ENCODE measurements at places on chromosomes 7 and 10.

DNA sequence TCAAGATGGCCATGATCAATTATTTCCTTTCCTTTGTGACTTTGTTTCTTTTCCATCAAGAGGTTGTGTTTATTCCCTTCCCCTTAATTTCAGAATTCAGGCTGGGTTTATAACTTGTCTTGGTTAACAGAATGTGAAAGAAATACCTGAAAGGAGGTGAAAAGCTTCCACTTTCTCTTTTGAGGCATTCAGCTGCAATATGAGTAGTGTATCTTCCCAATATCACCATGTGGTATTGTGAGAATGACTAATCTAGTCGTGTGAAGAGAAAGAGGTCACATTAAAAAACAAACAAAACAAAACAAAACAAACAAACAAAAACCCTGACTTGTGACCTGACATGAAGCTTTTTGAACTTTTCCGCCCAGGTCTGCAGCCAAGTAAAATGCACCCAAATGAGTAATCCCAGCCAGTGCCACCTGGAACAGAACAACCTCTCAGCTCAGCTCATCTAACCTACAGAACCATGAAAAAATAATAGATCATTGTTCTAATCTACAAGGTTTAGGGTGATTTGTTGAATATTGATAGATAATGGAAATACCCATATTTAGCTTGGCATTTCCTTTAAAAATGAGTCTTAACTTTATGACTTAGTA lies 70.8 kb upstream of the TEX47 start:
- no peak for DNase-seq

- no peak for DNase-seq
Measured at GRCh38 chr7:117025891-117026290, 72.6 kb downstream of the ST7 start.

GRCh38 chr10:125661941-125662515 lies 20.9 kb downstream of the TEX36 start:
- no peak for DNase-seq

DNA sequence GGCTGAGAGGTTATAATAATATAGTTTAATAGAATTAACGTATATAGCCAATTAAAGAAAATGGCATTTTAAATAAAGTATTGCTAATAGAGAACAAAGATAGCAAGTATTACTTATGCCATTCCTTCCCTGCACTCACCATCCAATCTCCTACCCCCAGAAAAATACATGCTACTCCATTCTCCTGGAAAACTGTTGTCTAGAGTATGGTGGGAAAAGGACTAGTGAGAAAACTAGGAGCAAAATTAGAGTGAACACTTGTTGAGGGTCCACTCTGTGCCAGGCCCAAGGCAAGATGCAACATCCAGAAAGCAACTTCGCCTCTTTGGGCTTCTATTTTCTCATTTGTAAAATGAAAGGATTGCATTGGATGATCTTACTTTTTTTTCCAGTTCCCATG lies 149.1 kb downstream of the CPED1 start:
- DNase-seq = no peak

GRCh38 chr7:75892634-75893272 lies 13.9 kb downstream of the RHBDD2 start:
- no peak for DNase-seq

DNA sequence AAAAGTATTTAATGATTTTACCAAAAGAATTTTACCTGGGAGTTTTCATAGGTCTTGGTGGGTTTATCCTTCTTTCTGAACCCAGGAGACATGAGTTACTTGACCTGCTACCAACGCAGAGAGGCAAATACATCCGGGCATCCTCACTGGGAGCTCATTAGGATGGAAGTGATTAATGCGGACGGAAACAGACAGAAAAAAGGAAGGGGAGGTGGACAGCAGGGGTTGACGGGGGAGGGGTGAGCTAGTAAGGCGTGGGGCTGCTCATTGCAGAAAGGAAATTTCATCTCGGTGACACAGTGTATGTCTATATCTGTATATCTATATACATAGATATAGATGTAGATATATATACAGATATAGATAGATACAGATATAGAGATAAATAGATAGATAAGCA lies 408.2 kb upstream of the ADARB2 start:
- DNase-seq = no peak

DNA sequence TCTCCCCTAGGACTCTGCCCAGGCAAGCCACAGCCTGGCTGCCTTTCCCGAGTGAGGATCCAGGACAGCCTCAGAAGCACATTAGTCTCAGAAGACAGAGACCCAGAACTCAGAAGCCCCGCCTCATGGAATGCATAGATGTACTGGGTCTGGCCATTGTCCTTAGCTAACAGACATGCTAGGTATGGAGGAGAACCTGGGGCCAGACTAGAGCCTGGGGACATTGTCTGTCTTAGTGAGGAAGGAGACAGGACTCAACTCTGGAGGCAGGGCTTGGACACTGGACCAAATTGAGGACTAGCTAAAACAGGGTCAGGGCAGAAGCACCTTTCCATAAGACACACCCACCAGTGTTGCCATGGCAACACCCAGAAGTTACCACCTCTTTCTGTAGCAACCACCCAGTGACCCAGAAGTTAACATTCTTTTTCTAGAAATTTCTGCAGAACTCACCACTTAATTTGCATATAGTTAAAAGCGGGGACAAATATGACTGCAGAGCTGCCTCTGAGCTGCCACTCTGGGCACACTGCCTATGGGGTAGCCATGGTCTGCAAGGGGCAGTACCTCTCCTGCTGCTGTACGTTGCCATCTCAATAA lies 27.5 kb downstream of the TLX1 start:
- DNase-seq = no peak

DNA sequence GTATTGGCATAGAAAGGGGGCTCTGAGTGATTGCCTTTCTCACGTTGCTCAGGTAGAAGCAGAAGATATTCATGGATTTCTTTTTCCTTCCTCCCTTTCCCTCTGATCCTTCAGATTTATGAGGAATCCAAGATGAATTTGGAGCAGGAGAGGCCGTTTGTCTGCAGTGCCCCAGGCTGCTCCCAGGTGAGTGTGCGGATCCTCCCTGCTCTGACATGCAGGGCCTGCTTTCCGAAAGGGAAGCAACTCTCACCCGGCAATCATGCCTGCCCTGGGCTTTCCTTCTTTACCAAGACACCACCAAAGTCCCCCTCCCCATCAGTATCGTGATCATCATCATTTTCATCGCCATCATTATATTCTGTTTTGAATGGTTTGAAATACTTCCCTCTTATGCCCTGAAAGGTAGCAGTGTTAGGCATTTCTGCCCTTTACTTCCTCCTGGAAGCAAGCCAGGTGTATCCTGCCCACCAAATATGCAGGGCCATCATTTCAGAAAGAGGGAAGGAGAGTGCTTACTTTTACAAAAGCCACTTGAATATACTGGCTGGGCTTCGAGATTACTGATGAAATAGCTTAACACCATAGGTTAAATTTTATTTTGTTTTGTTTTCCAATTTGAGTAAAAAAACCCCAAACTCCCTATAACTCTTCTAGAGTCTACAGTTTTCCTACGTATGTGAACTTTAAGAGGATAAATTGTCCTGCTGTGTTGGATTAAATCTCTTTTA lies 75.9 kb downstream of the CREB5 start:
- DNase-seq = no peak

DNA sequence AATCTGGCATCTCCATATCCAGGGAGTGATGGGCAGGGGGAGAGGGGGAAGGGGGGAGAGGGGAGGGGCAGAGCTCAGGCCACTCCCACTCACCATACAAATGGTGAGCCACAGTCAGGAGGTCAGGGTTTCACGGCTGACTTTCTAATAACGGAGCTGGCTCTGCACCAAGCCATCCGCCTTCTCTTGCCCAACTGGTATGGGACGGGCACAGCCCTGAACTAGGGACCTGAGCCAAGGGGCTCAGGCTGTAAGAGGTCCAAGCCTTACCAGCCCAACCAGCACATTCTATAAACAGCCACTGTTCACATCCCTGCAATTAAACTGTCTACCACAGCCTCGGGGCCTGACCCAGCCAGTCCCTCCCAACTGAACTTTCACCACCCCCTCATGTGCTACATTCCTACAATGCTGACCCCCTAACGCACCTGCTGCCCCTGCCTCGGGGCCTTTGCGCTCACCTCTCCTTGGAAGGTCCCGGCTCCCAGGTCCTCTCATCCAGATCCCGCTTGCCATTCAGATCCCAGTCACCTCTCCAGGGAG lies 32.5 kb downstream of the RGS10 start:
- DNase-seq = no peak

DNA sequence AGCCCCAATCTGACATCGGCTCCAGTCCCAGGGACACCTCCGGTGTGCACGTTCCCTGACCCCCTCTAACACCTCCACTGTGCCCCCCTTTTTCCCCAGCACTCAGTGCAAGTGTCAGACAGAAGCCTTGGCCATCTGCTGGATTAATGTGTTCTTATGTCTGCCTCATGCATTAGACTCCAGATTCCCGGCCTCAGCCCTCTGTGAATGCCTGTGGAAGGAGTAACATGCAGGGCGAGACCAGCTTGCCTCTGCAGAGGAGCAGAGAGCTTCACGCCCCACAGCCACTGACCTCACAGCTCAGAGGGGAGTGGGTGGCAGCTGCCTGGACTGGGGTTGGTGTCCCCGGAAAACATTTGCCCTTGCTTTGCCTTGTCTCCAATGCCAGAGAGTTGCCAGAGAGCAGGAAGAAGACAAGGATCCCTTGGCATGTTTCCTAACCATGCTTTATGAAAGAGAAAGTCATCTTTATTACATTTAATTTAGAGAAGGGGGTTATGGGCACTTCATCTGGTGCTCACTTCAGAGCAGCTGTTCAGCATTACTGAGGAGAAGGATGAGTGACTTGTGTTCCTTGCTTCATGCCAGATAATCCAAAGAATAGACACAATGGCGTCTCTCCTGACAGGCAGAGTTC lies 91.6 kb upstream of the CXCL12 start:
- no peak for DNase-seq

DNA sequence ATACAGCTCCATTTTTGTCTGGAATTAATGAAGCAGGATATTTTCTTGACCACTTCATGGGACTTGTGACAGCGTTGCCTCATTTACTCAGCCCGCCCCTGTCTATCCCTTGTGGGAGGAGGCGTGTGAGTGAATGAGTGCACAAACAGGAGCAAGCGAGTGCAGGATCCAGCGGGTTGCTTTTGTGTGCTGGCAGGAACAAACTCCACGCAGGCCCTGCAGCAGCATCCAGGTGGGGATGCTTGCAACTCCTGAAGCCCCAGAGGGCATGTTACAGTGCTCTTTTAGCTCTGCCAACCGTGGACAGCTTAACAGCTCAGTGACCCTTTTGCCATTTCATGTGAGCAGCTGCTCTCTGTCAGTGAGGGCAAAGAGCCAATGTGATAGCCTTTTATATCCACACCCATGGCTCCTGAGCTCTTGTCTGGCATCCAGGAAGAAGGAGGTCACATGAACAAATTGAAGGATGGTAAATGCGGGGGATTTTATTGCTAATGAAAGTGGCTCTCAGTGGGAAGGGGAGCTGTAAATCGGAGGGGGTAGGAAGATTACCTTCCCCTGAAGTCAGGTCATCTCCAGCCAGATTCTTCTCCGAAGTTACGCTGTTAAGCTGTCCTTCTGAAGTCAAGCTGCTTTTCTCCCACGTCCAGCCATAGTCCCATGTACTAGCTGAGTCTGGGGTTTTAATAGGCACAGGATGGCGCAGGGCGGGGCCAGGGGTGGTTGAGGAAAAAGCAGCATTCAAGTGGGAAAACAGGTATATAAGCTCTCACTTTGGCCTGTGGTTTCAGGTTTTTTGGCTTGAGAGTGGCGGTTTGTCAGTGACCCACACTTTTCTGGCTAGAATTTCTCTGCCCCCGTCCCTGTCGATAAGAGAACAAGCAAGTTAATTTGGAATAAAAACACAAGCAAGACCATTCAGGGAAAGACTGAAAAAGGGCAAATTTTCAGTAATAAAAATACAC lies 714.7 kb upstream of the MBL2 start:
- DNase-seq = no peak

GRCh38 chr7:112266141-112266540 lies 59.6 kb downstream of the ZNF277 start:
- DNase-seq = no peak

DNA sequence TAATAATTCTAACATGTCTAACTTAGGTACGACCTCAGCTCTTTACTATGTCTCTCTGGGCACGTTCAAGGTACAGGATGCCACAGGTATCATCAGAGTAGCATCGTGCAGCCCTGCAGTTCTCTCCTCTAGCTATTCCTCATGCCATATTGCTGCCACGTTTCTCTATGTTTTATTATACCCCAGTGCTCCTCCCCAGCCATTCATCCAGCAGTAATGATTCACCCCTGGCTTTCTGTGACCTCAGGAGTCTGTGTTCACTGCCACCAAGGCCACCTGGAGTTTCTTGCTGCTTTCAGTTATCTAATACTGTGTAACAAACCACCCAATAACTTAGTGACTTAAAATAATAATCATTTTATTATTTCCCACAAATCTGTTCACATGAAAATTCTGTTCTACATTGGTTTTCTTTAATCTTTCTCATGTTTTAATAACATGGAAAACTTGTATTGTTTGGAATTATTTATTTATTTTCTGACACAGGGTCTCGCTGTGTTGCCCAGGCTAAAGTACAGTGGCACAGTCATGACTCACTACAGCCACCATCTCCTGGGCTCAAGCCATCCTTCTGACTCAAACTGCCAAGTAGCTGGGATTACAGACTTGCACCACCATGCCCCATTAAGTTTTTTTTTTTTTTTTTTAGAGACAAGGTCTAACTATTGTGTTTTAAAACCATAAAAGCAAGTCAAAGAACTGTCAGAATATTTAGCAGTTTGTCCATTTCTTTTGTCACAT lies 21.8 kb downstream of the REEP3 start:
- DNase-seq = no peak

GRCh38 chr7:33432821-33433220 lies 303.5 kb downstream of the BBS9 start:
- no peak for DNase-seq

GRCh38 chr7:26526265-26526587 lies 234.6 kb downstream of the SNX10 start:
- no peak for DNase-seq

- DNase-seq = no peak
Measured at GRCh38 chr10:71981015-71981875, 17.1 kb downstream of the CHST3 start.

DNA sequence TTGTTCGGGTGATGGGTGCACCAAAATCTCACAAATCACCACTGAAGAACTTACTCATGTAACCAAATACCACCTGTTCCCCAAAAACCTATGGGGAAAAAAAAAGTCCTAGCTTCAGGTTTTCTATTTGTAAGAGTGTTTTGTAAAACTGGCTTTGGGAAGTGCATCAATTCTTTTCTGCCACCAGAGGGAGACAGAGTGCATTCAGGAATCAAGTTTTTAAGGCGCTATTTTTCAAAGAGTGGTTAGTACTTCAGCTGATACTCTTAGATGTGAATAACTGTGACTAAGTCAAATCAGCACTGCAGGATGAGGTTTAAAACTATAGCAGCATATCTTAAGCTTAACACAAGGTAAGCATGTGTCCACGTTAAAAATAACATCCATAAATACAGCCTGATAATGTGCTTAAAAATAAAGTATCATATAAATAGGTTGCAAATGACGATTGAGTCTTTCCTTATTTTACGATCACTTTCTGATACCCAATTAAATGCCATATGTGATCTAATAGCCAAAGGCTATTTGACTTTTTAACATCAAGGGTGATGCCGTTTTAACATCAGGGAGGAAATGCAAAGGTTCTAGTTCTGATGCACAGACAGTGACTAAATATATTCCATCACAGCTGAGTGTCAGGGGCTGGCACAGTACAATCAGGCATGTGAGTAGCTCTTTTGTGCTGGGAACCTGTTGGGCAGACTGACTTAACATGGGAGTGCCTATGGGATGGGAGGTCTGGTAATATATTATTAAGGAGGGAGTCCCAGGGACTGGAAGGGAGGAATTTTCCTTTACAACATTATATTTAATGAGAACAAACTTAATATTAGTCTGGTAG lies 10.6 kb upstream of the LYZL2 start:
- peak; percentile 27 for DNase-seq

GRCh38 chr7:25636871-25637283 lies 408.6 kb upstream of the NPVF start:
- DNase-seq = no peak

Measured in memory B cell (primary cell).